Stimulated activated CD4-positive, alpha-beta T cell treated with anti-CD3 and anti-CD28 coated beads, Interleukin-4, amount 100 ng/mL, for 1 hour (primary cell): ENCODE measurements at places on chromosomes 3 and 15.
A peak's percentile ranks its signal among the peaks of the same experiment; 100 is the strongest.

- DNase-seq, result no peak
These were observed 39.4 kb downstream of the TMCO5A start for GRCh38 chr15:37973856-37974255.

DNA sequence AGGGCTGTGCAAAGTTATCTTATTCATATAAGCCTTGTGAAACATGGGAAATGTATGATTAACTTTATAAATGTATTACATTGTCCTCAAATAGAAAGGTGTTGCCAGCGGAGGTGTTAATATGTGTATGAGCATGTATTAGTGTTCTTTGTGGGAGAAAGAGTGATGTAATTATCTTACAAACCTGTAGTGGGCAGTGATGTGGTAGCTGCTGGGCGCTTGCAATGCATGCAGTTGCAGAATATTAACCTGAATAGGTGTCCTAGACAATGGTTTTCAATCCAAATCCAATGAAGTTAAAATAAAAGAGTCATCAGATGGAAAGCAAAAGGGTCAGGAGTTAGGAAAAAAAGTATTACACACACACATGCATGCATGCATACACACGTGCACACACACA lies 881.3 kb upstream of the CADM2 start:
- no peak for DNase-seq

GRCh38 chr3:35616346-35616745 lies 23.0 kb upstream of the ARPP21 start:
- DNase-seq, result no peak

DNA sequence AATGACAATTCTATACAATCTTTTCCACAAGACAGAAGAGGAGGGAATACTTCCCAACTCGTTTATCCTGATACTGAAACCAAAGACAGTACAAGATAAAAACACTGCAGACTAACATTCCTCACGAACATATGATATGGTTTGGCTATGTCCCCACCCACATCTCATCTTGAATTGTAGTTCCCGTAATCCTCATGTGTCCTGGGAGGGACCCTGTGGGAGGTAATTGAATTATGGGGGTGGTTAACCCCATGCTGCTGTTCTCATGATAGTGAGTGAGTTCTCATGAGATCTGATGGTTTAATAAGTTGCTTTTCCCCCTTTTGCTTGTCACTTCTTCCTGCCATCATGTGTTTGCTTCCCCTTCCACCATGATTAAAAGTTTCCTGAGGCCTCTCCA lies 83.9 kb upstream of the PROK2 start:
- no peak for DNase-seq

- no peak for DNase-seq
These were observed 7.4 kb upstream of the PCOLCE2 start for GRCh38 chr3:142896201-142896755.

GRCh38 chr15:33084661-33085060 lies 109.9 kb downstream of the FMN1 start:
- DNase-seq, result no peak

GRCh38 chr15:40859206-40859851 lies 14.7 kb downstream of the RHOV start:
- peak; percentile 82 for DNase-seq
